ENCODE measurements at places on chromosomes 12 and 14.
A peak's percentile ranks its signal among the peaks of the same experiment; 100 is the strongest.

DNA sequence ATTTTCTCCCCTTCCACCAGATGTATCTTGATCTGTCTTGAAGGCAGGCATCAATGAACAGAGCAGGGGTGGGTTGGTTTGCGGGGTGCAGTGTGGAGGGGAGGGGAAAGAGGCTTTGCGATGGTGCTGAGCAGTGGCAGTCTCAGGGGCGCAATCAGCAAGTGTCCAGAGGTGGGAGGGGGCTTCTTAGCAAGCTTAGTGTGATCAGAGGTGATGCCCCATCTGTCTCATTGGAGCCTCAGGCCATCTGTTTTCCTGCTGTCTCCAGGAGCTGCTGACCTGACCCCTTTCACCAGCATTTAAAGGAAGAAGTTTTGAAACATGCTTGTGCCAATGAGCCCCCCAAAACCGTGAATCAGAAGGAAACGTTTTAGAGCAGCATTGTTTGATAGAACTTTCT lies 187.7 kb upstream of the LHX5 start:
- no peak for DNase-seq

- DNase-seq: no peak
Observed at GRCh38 chr12:94768398-94769046, 118.2 kb upstream of the TMCC3 start.

DNA sequence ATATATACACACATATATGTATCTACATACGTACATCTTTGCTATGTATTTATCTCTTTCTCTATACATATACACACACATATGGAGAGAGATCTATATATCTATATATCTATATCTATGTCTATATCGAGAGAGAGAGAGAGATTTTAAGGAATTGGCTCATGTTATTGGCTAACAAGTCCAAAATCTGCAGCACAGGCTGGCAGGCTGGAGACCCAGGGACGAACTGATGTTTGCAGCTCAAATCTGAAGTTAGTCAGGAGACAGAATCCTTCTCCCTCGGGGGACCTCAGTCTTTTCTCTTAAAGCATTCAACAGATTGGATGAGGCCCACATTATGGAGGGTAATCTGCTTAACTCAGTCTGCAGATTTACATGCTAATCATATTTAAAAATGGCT lies 40.7 kb upstream of the DACT1 start:
- no peak for DNase-seq

- no peak for DNase-seq
Observed at GRCh38 chr14:100780646-100781355, 45.1 kb upstream of the MEG3 start.

DNA sequence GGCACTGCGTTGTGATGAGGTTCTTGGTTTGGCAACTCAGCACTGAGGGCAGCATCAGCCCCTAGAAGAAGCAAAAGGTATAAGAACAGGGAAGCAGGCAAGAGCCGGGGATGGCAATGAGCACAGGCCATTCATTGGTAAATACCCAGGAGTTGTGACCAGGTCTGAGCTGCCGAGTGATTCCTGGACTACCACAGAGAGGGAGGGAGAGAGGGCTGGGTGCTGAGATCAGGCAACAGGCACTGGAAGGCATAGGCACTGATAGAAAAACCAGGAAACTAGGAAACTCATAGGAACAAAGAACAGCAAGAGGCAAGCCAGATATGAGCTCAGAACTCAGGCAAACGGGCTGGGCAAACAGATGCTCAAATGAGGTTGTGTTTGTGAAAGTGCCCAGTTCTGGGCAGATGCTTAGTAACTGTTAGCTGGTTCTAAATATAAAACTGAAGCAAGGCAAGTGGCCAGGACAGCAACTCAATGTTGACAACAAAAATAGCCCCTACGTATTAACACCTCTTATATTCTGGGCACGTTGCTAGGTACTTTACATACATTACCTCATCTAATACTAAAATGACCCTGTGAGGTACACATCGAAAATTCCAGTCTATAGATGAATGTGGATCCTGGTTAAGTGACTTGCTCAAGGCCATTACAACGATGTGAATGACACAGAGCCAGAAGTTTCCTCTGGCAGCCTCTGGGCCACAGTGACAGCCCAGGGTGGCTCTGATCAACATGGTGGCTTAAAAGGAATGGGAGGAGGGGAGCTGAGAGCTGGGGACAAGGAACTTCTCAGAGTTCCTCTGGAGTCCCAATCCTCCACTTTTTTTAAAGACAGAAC lies 121.1 kb downstream of the PRMT8 start:
- no peak for DNase-seq

- DNase-seq: no peak
Observed at GRCh38 chr12:3775385-3776035, 22.6 kb upstream of the CRACR2A start.

GRCh38 chr14:81437244-81437643 lies 37.1 kb upstream of the STON2 start:
- DNase-seq: no peak

DNA sequence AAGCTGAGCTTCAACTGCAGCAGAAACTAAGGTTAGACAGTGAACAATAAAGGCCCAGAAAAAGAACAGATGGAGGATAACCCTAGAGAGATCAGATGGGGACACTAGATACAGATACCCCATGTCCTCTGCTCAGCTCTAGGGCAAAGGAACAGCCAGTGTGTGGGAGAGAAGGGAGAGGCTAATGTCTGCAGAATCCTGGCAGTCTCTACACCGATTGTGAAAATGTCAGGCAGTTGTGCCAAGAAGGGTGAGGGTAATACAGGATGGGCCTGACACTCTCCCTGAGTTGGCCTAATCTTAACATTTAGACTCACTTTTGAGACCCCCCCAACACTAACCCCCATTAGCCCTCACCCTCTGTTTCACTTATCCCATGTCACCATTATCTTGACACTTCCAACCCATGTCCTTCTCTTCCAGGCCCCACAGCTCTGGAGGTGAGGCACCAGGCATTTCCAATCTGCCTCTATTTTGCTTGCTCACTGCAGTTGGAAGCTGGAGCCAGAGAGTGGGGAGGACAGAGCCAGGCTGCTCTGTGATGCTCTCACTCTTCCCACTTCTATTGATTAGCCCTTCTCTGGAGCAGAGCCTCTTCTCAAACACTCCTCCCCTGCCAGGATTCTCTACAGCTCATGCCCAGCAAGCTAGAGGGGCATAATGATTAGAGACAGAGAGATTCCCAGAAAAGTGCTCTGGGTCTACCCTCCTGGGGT lies 3.0 kb upstream of the BLOC1S1 start:
- DNase-seq: no peak

DNA sequence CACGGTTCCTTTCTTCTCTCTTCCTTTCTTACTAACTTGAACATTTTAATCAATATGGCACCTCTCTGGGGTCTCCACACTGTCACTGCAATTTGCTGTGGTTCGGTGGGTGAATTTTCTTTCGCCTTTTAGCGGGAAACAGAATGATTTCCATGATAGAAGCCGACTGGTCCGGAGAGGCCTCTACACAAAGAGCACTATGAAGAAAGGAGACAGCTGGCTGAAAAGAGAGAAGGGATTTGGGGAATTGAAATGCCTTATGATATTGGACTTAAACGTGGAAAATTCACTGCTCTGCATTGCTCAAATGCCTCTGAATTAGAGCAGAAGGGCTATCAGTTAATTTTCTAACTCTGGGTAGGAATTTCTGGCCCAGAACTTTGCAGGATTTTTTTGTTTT lies 55.9 kb downstream of the KCNA5 start:
- DNase-seq: no peak

- peak; percentile 24 for DNase-seq
Observed at GRCh38 chr12:122834921-122835749, at the start of gene HIP1R. TSS of gene HIP1R (plus strand) at chr12:122835457. CDS start at chr12:122835551, 94 bp downstream.

DNA sequence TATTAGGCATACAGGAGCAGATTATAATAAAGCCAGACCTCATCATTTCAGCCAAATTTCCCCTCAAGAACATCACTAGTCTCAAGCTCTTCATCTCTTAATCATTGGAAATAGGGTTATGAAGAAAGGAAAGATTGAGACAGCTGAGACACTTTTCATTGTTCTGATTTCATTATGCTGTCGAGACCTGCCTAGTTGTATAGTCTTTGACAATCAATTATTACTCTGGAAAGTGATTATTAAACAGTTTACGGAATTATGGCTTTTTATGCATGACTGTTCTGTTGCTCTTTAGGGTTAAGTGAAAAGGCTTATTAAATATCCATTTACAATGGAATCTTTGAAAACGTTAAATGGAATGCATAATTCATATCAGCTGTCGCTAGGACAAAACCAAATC lies 48.3 kb downstream of the TTC6 start:
- no peak for DNase-seq

DNA sequence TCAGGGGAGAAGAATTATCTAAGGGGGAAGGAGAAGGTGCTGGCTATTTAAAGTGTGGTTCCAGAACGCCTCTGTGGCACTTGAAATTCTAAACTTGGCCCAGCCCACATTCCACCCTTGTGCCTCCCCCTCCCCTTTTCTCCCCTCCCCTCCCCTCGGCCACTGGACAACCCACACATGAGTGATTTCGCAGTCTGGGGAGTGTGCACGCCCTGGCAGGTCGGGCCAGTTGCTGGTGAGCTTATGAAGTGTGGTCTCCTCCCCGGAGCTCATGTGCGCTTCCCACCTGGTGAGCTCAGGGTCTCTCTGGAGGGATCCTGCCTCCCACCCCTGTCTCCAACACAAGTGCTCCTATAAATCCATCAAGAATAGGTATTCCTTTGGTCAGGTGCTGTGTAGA lies at the start of gene SLC6A13:
Gene SLC6A13 (minus strand): TSS at position 20 of the 400 bp plus-strand sequence. CDS start 2,784 bp downstream, outside the sequence.
- peak; percentile 19 for DNase-seq

- DNase-seq: no peak
Observed at GRCh38 chr12:128829861-128830504, 6.2 kb upstream of the SLC15A4 start.

DNA sequence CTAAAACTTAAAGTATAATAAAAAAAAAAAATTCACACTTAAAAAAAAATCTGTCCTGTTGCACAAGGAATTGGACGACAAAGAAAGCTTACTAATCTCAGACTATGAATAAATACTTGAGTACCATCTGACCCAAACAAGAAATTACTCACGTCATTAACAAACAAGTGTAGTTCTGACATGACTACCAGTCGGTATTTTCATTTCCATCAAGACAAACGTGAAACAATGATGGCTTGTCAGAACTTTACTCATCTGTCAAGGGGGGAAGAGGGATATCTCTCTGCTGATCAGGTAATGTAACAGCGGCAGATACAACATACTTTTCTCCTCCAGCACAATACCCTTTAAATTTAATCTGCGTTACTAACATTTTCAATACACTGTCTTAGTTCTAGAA lies 78.3 kb downstream of the CDK17 start:
- DNase-seq: no peak

DNA sequence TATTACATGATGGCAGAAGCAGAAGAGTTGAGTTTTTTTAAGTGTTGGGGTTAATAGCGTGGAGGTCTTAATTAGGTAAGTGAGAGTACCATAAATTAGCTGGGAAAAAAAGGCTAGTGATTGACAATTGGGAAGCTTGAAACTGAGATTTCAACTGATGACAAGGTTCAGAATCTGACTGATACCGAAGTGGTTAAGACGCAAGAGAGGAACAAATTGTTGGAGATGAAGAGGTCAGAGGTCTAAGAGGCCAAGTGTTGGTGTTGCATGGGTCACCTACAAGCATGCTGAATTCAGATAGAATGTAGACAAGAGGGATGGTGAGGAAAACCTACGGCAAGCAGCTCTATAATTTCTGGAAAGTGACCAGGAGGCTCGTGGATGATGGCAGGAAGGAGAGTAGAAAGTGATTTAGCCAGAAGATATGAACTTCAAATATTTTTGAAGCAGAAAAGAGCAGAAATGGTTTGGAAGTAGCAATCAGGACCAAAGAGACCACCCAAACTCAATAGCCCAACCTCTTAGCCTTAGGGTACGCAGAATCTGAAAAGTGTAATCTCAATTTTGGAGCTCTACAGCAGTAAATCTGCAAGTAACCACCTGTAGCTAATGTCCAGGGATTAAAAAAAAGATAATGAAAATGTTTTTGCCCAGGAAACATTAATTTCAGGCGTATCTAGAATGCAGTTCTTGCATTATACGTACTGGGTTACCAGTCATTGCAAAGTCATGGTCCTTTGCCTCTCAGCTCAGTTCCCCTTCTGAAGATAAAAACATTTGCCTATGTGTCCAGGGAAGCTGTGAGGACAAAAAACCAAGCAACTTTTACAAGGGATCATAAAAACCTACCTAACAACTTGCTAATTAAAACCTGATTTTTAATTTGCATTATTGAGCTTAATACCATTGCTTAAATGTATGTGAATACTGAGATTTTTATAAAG lies 1.7 kb upstream of the TMPO start:
- no peak for DNase-seq

GRCh38 chr12:57723630-57723962 lies 14.9 kb downstream of the AGAP2 start:
- DNase-seq: no peak

- DNase-seq: no peak
Observed at GRCh38 chr12:16504200-16504599, 101.8 kb downstream of the LMO3 start.

- DNase-seq: peak; percentile 60
Observed at GRCh38 chr12:56565510-56566101, 44.0 kb downstream of the RBMS2 start.

- no peak for DNase-seq
Observed at GRCh38 chr14:21534576-21534975, 8.4 kb upstream of the SALL2 start.

GRCh38 chr12:121189619-121190155 lies 20.2 kb upstream of the P2RX4 start:
- DNase-seq: no peak

- peak; percentile 62 for DNase-seq
Observed at GRCh38 chr12:89064780-89065179, 287.5 kb downstream of the DUSP6 start.

GRCh38 chr14:95502381-95502950 lies 14.0 kb downstream of the SYNE3 start:
- DNase-seq: no peak

DNA sequence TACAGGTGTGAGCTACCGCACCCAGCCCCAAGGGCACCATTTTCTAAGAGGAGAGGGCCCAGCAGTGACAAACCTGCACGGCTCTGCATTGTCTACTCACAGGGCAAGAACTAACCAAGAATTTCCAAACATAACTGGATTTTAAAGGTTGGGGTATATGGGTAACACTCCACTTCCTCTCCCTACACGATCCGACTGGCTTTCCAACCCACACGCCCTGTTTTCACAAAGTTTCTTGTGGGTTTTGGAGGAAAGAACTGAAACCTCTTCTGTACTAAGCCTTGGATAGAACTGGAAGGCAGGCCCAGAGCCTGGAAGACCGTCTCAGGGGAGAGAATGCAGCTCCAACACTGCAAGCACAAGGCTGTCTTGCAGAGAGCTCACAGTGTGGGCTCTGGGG lies 24.9 kb downstream of the SNRNP35 start:
- DNase-seq: no peak

- no peak for DNase-seq
Observed at GRCh38 chr12:40223646-40224045, 1.2 kb upstream of the LRRK2 start.

Measured in fibroblast of skin of right biceps (primary cell).